ENCODE measurements at places on chromosomes 12 and 14.

GRCh38 chr14:72975770-72976169 lies 49.5 kb downstream of the DCAF4 start:
- DNase-seq: no peak

- DNase-seq: no peak
Observed at GRCh38 chr14:69052181-69052601, 73.1 kb upstream of the ACTN1 start.

- DNase-seq: no peak
Observed at GRCh38 chr12:124024263-124024678, 51.3 kb downstream of the ZNF664 start.

DNA sequence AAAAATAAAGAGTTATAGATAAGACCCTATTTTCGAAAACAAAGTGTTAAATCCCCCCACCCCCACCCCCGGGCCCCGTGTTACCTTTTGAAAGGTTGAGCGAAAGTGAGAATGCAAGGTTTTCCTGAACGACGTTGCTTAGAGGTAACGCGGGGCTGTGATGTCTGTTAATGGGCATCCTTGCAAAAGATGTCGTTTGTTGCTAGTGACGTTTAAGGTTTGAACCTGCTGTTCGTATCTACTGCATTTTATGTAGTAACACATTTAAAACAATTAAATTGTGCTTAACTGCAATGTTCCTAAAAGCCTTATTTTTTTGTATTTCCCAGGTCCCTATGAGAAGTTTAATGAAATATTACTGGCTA lies 1.2 kb downstream of the CPSF6 start:
- no peak for DNase-seq

DNA sequence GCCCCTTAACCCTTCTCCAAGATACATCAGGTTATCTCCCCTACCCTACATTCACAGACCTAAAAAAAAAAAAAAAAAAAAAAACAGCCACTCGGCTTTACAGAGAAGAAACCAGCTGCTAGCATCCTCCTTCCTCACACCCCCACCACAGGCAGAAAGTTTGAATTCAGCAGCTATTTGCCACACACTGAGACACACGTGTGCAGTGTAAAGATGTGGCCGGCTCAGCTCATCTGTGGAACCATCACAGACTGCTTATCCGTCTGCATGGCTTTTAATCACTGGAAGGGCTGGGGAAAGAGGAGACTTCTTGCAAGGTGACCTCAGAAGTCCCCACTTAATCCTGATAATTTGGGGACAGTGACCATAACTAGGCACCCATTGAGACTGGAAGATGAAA lies 50.0 kb downstream of the VWF start:
- no peak for DNase-seq

All from activated T-cell treated with anti-CD3 and anti-CD28 coated beads, Interleukin-2, amount 50 U/mL, for 24 hours (primary cell).